ENCODE measurements at places on chromosomes 7 and 10. TPM values are rescaled to one million over a fixed set of nuclear protein-coding genes. Genes with fewer than 3 reads are reported as not detected.

GRCh38 chr10:81873932-81874816 lies 820 bp upstream of the NRG3 start:
- no peak for DNase-seq

- DNase-seq = peak; percentile 32
Measured at GRCh38 chr7:46206476-46207060, 285.5 kb upstream of the IGFBP3 start.

DNA sequence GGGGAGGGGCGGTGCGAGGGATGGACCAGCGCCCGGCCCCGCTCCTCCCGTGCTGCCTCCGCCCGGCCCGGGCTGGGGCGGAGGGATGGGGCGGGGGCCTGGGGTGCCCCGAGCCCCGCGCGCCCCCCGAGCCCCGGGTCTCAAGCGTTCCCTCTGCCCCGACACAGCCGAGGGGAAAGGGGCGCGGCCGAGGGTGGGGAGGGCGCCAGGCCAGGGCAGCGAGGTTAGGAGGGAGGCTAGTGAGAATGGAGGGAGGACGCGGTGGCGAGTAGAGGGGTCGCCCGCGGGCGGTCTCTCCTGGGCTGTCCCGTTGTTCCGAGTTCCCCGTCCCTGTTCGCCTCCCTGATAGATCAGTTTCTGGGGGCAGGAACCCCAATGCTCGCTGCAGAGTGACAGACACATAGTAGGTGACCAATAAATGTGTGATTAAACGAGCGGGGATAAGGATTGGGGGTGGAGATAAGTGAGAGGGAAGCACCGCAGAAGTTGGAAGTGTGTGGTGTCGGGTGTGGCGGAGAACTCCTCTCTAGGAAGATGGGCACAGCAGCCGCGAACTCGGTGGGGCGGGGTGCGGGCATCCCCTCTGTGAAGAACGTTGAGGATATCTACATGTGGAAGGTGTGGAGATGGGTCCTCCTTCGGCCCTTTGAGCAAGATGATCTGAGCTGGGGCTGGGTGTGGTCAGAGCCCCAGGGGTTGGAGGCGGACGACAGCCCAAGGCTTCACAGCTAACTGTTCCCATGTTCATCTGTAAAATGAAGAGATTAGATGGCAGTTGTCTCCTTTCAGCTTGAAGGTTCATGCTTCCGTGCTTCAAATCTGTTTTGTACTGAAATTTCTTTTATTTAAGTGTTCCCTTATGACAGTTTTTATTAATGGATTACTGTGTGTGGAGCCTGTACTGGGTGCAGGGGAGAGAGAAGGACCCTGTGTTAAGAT lies 580 bp downstream of the ZNF775 start:
- DNase-seq = no peak

DNA sequence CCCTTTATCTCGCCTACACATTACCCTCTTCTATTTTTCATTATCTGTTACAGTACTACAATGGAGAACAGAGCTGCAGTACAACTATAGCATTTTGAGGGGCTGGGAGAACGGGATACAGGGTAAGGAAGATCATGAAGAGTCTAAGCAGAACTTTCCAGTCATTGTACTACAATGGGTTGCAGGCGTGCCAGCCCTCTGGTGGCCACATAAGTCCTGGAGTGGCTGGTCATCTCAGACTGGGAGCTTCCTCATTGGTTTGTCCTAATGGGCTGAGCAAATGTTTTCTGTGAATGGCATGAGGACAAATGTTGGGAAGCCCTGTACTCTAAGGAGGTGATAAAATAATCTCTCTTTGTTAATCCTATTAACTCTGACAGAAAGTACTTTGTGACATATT lies 33.0 kb downstream of the TMEM106B start:
- peak; percentile 8 for DNase-seq

GRCh38 chr10:47019155-47020145 lies 108.2 kb downstream of the PTPN20 start:
- no peak for DNase-seq

DNA sequence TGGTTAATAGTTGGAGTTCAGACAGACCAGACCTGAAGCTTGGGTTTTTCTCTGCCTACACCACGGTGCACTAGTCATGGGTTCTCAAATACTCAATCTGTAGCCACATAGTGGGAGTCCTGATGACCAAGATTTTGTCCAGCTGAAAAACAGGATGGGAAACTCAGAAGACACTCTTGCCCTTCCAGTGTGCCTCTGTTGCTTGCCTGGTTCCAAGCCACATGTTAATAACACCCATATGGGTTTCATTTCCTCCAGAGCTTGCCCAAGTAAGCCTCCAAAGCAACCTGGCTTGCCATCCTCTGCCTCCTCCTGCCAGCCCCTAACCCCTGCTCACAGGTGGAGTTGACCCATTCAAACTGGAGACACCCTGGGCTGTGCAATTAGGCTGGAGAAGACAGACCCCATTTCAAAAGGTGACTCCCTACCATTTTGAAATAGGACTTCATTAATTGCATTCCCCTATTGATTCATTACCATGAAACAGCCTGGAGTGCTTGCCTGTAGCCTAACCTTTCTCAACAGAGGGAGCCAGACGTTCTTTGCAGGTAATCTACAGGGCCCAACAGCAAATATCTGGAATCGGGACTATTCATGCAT lies 108.0 kb upstream of the HABP2 start:
- DNase-seq = no peak

DNA sequence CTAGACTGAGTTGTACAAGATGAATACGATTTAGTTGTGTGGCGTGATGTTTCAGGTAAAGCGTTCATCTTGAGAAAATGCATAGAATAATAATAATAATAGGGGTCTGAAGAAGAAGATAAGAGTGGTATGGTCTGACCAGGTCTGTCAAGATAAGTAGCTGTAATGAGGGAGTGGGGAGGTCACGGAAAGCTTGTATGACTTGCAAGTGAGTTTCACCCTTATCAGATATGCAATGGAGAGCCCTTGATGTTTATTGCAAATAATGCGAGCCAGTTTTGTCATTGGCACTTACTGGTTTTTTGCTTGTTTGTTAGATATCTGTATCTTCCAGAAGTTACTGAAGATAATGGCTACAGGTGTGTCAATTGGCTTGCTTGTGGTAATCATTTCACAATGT lies 611.5 kb downstream of the CNTNAP2 start:
- no peak for DNase-seq

- DNase-seq = no peak
Measured at GRCh38 chr10:17428351-17429097, 25.9 kb downstream of the ST8SIA6 start.

DNA sequence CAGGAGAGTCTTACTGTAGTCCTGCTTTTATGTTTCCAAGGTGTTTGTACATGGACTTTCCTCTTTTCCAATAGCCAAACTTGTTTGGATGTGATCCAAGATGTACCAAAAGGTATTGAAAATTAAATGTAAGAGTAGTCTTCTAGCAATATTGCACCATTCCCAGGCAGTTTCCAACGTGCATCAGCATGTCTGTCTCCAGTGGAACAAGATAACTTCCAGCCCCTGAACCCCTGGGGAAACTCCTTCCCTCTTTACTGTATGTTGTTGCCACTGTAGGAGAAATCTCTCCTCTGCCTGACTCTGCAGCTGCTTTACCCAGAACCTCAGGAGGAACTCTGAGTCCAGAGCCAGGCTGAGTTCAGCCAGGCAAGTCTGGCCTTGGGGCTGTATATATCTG lies 18.5 kb downstream of the ARMC10 start:
- no peak for DNase-seq

- no peak for DNase-seq
Measured at GRCh38 chr7:78124216-78124615, 325.6 kb downstream of the PHTF2 start.

DNA sequence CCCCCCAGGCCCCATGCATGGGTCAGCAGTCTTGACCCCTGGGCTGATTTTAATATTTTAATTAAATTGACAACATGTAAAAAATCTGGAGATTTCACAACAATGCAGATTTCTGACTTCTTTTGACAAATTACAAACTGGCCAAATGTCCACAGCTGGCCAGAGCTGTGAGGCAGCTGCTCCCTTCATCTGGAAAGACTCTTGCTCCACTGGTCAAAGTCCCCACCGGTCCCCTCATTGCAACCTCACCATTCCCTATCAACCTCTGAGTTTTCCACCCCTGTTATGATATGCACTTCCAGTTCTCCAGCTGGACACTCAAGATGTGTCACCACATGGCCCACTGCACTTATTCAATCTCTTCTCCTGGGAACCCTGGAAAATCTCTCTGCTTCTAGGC lies 266.2 kb downstream of the KCNMA1 start:
- no peak for DNase-seq

DNA sequence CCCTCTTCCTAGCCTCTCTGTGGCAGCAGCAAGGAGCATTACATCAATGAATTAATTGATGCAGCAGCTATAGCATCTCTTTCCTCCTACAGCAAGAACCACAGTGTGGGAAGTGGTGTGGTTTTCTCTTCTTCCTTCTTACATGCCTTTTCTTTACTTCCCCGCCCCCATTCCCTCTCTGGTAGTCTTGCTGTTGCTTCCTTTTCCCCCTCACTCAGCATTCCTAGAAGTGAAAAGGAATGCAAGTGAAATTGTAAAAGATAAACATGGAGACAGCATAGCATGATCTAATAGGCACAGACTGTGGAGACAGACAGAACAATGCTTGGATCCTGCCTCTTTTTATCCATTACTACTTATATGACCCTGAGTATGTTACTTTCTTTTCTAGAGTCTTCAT lies 370.5 kb upstream of the BMPER start:
- peak; percentile 67 for DNase-seq

The KLLN gene
- total RNA-seq = 0.56 TPM

The ADCYAP1R1 gene
- not detected for total RNA-seq

- no peak for DNase-seq
Measured at GRCh38 chr7:110830778-110831177, 260.1 kb upstream of the LRRN3 start.

GRCh38 chr7:74256491-74257408 lies 2.6 kb upstream of the RFC2 start:
- peak; percentile 59 for DNase-seq

GRCh38 chr7:134083766-134084487 lies 43.2 kb upstream of the LRGUK start:
- peak; percentile 16 for DNase-seq

- no peak for DNase-seq
Measured at GRCh38 chr10:72687035-72687434, 4.9 kb upstream of the MCU start.

DNA sequence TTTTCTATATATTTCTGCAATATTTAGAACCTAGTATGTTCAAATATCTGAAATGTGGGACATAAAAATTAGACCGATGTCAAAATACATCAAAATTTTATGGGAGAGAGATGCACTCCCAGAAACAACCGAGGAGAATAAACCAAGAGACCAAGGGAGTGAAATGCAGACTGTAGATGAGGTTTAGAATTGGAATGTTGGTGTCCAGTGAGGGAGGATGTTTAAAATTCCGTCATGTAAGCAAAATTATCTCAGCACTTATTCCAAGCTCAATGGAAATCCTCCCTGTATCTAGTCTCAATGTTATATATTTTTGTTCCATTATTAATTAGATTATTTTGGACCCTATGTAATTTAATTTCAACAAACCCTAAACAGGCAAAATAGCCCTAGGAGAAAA lies 61.9 kb upstream of the MAGI2 start:
- peak; percentile 33 for DNase-seq

- no peak for DNase-seq
Measured at GRCh38 chr10:11794566-11794965, 28.6 kb upstream of the PROSER2 start.

GRCh38 chr10:51076299-51076841 lies 2.1 kb downstream of the PRKG1 start:
- no peak for DNase-seq

The GIMAP4 gene
- total RNA-seq = not detected

DNA sequence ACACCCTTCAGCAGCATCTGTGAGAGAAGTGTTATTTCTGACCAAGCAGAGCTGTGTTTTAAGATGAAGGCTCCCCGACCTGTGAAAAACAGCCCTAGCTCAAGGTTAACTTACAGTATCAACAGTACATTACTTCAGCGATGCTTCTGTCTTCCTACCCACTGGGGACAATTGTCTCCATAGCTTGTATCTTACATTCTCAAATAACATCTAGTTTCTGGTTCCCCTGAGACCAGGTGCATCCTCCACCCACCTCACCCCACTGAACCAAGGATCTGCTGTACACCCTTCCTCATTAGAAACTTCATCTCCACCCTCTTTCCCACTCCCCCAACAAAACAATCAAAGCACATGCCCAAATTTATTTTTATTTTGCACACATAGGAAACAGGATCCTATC lies 102.0 kb downstream of the VOPP1 start:
- no peak for DNase-seq
